ENCODE measurements at places on chromosomes 11 and 22.

DNA sequence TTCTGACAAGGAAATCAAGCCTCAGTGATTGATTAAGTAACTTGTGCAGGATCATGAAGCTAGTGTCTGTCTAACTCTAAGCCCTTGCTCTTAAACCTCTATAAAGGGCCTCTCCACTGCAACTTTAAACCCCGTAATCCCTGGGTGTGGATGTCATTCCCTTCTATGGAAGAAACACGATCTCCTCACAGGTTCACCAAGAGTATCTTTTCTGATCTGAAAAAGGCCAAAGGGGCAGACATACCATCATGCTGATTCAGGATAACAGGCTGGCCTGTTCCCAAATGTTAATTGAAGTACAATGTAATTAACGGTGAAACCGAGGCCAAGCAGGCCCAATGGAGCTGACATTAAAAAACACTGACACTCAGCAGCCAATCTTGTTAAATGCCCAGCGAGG lies 17.1 kb downstream of the TTC12 start:
- no peak for DNase-seq

DNA sequence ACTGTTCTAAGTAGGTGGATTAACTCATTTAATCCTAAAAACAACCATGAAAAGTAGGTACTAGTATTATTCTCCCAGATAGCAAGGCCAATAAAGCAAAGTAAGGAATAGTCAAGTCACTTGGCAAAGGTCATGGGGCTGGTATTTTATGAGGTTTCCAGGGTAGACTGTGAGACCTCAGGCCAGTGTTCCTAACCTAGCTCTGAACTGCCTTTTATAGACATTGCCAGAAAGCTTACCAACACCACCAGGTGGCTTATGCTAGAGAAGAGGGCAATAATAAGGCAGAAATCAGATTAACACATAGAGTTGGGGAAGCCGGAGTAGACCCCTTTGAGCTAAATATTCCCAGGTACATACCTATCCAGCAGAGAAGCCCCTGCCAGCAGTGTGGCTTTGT lies 490.9 kb upstream of the TENM4 start:
- no peak for DNase-seq

- no peak for DNase-seq
Measured at GRCh38 chr11:121451178-121451985, 732 bp upstream of the SORL1 start.

DNA sequence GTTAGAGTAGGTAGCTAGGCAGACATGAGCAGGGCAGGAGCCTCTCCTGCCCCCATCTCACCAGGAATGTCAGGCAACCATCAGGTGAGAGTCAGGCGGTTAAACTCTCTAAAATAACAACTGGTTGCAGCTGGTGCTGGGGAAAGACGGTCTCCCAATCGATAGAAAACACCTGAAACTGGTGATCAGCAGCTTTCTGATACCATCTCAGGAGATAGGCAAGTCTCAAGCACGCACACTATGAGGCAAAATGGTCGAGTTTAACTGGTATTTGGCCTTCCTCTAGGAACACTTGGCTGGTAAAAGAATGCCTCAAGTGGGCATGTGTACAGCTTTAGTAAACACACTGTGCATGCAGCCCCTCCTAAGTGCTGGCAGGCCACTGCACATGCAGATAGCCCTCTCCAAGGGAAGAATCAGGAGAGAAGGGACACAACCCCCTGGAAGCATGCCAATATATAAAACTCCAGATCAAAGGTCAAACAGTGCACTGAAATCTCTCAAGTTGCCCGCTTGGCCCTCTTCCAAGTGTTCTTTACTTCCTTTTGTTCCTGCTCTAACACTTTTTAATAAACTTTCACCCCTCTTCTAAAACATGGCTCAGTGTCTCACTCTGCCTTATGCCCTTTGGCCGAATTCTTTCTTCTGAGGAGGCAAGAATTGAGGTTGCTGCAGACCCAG lies 88.7 kb downstream of the USP35 start:
- no peak for DNase-seq

- DNase-seq = no peak
Measured at GRCh38 chr11:92137747-92138146, 86.9 kb upstream of the FAT3 start.

DNA sequence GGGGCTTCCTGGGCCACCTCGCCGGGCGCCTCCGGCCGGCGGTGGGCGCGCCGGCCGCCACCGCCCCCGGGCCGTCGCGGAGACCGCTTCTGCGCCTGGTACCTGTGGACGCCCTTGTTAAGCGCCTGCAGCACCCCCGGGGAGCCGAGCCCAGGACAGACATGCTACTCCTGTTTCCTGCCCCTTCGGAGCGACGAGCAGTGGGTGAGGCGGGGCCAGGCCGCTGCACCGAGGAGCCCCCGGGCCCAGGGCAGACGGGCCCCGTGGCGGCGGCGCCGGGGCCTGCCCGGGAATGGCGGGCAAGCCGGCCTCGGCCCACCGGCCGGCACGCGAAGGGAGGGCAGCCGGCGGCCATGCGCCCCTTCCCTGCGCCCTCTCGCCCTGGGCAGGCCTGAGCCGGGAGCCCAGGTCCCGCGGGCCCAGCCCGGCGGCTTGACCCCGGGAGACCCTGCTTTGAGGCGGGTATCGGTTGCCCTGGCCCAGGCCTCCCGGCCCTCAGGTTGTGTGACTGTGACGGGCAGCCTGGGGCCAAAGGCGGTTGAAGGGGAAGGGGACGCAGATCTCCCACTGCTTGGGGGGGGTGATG lies 789 bp upstream of the KDM2A start:
- peak; percentile 13 for DNase-seq

- no peak for DNase-seq
Measured at GRCh38 chr11:67420147-67420645, 4.7 kb downstream of the CARNS1 start.

GRCh38 chr11:44199298-44199697 lies 103.8 kb downstream of the EXT2 start:
- no peak for DNase-seq

DNA sequence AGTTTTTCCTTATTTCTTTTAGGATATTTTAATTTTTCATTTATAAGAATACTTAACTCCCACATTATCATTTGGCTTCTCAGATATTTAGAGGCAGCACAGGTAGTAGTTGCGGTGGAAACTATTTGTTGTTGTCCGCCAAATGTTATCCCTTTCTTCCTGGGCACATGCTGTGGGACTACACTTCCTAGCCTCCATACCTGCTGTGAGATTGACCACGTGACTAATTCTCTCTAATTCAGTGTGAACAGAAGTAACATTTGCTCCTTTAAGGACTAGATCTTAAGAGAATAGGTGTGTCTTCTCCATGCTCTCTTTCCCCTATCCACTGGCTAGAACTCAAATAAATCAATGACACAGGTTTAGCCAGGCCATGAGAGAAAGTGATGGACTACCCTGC lies 136.5 kb downstream of the ATG16L2 start:
- no peak for DNase-seq

GRCh38 chr11:134252346-134253187 lies 585 bp downstream of the THYN1 start:
- DNase-seq = no peak

GRCh38 chr11:100805506-100806199 lies 118.6 kb downstream of the ARHGAP42 start:
- no peak for DNase-seq

GRCh38 chr22:40436505-40437431 lies 66.4 kb downstream of the SGSM3 start:
- peak; percentile 13 for DNase-seq

GRCh38 chr11:20608934-20609333 lies 9.5 kb downstream of the SLC6A5 start:
- DNase-seq = no peak

- no peak for DNase-seq
Measured at GRCh38 chr11:67642173-67643120, 2.9 kb upstream of the TBX10 start.

GRCh38 chr11:36390963-36391471 lies 94.9 kb downstream of the PRR5L start:
- DNase-seq = no peak

GRCh38 chr11:2584434-2584811 lies 115.4 kb downstream of the KCNQ1OT1 start:
- no peak for DNase-seq

- no peak for DNase-seq
Measured at GRCh38 chr11:108975641-108976071, 310.8 kb downstream of the DDX10 start.

- no peak for DNase-seq
Measured at GRCh38 chr11:111155021-111155420, 90.5 kb upstream of the POU2AF2 start.

- DNase-seq = no peak
Measured at GRCh38 chr11:92458486-92458885, 233.9 kb downstream of the FAT3 start.

DNA sequence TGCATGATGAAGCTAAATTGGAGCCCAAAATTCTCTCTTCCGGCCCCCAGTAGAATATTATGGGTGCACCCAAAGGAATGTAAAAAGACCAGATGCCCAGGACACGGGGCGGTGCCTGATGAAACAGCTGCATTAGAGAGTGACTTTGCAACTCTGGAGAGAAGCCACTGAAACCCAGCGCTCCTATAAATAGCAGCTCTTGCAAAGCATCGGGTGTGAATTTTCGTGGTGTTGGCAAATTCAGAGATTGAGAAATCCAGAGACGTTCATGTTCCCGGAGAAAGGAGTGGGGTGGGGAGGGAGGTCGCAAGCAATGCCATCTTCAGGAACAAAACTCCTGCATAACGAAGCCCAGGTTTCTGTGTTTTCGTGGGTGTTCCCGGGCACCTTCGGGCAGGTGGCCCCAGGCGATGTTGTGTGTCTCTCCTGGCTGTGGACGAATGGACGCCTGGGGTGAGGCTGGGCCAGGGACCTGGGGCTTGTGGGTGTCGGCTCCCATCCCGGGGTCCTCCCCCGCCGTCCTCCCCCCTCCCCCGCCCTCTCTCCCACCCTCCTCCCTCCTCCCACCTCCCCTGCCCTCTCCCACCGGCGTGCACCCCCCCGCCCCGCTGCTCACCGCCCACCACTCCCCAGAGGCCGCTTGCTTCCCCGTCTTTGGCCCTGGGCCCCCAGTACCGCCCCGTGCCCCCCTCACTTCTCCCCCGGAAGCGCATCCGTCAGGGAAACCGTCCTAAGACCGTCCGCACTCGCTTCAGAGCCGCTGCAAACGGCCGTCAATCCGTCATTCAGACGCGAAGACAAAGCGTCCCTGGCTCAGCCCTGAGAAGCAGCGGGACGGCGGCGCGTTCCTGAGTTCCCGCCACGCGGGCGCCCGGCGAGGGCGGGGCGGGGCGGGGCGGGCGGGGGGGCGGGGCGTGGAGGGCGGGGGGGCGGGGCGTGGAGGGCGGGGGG lies 26.7 kb upstream of the TOLLIP start:
- no peak for DNase-seq

DNA sequence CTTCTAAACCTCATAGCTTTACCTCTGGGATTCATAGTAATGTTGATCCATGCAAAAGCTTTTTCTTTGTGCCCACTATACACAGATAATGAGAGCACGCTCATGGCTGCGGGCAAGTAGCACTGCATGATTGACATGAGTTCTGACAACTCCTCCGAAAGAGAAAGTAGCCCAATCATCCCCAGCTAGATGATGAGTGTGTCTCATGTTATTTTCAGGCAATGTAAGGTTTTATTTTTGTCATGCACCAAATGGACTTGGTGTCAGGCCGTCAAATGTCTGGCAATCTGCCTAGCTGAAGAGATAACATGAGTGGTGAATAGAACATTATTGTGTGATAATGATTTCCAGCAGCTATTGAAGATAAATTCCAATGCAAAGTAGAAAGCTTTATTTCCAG lies 662.6 kb downstream of the NTM start:
- no peak for DNase-seq

- DNase-seq = no peak
Measured at GRCh38 chr11:73154178-73154577, 12.1 kb upstream of the FCHSD2 start.

- no peak for DNase-seq
Measured at GRCh38 chr11:59574932-59575502, 40.6 kb downstream of the OSBP start.

- DNase-seq = no peak
Measured at GRCh38 chr11:134406264-134407185, 5.5 kb downstream of the B3GAT1 start.

GRCh38 chr22:33898121-33898520 lies 22.2 kb downstream of the LARGE1 start:
- no peak for DNase-seq

DNA sequence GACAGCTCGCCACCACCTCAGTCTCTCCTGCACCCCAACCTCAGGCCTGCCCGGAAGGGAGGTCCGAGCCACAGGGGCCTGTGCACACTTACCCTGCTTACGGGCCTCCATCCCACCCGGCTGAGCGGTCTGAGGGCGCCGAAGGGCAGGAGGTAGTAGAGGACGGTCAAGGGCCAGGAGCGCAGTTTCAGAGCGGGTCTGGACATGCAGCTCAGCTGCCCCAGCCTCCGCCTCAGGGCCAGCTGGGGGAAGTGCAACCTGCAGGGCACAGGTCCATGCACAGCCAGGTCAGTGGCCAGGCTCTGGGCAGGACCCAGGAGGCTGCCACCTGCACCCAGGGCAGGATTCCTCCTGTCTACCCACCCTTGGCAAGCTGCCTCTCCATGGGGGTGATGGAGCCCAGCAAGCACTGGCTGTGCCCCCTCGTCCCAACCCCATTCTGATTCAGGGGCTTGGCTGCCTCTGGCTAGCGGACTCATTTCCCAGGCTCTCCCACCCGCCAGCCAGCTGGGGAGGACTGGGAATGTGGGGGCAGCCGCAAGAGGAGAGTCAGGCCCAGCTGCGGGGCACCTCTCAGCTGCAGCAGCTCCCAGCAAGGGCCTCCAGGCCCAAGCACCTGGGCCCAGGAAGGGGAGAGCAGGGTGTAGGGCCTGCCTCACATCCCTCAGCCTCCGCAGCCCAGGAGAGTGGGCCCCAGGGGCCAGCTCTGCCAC lies 38.3 kb downstream of the PISD start:
- no peak for DNase-seq

DNA sequence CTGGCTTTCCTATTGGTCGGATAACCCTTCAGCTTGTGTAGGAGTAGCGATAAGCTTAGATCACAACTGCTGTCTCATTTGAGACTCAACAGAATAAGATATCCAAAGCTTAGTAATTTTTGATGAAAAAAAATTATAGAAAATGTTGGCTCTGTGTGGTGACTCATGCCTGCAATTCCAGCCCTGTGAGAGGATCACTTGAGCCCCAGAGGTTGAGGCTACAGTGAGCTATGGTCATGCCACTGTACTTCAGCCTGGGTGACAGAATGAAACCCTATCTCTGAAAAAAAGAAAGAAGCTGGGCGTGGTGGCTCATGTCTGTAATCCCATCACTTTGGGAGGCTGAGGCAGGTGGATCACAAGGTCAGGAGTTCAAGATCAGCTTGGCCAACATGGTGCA lies 55.6 kb upstream of the RRM1 start:
- DNase-seq = no peak

- no peak for DNase-seq
Measured at GRCh38 chr22:47811971-47812370, 1049.5 kb downstream of the TBC1D22A start.

- DNase-seq = no peak
Measured at GRCh38 chr11:122439866-122440810, 215.4 kb upstream of the UBASH3B start.

DNA sequence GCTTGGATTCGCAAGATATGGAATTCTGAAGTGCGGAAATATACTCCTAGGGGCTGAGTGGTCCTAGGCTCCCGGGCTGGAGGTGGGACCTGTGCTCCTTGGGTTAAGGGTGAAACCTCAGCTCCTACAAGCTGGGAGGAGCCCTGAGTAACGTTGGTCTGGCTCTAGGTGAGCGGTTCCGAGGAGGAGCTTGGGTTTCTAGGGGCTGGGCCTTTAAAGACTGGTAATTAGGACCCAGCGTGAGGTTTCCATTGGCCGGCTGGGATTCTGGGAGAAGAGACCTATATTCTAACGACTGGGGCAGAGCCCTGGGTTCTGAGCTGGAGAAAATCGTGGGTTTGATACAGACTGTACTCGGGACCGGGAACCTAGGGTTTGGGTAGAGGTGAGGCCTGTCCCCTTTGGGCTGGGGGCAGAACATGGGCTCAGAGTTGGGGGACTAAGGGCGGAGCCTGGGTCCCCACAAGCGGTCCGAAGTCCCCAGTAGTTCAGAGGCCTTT lies 882 bp upstream of the MAP4K2 start:
- DNase-seq = no peak
